NCI-H1092 treated with DMSO at 0.1 percent for 48 hours (cell line): ENCODE measurements at places on chromosomes 16 and 17.

DNA sequence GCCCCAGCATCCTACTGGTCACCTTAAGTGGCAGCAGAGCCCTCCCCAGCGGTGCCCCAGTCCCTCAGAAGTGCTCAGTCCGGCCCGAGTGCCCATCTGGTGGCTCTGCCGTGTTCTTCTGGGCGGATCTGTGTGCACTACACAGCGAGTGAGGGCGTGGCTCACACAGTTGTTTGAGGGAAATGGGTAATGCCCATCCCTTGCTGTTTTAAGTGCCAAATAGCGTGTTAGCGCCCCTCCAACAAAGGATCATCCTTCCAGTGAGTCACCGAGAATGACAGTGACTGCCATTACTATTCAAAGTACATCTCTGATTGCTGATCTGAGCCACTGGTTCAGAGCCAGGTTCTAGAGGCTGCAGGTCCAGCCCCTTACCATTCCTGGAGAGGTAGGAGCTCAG is 152.0 kb downstream of the LGALS9B start:
- no peak for DNase-seq

- no peak for DNase-seq
These were observed 147.5 kb downstream of the KCNJ12 start for GRCh38 chr17:21523497-21524210.

DNA sequence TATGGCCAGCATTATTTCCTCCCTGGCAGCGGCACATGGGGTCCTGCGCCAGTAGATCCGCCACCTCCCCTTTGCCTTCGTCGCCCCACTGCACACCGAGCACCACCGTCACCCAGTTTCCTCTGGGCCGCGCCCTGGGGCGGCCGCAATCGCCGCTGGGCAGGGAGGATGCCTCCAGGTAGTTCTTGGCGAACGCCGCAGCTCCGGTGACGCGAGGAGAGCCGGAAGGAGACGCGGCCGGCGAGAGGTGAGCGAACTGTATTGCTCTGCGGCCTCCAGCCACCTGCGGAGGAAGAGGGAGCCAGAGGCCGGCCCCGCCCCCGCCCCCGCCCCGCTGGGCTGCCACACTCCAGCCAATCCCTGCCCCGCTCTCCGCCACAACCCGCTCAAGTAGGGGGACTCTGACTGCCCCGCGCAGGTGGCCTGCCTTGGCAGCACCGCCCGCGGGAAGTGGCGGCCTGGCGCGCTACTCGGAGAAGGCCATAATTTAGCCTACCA is 11.8 kb upstream of the SLFN13 start:
- peak; percentile 43 for DNase-seq

- no peak for DNase-seq
These were observed 20.6 kb downstream of the BLMH start for GRCh38 chr17:30271102-30271501.

GRCh38 chr17:61514491-61514890 is 62.3 kb downstream of the TBX4 start:
- no peak for DNase-seq
